PC-3 (cell line): ENCODE measurements at places on chromosomes 6 and 20. TPM values are rescaled to one million over a fixed set of nuclear protein-coding genes. Genes with fewer than 3 reads are reported as not detected.

Gene NKAPL
- total RNA-seq = not detected in 2 replicates

DNA sequence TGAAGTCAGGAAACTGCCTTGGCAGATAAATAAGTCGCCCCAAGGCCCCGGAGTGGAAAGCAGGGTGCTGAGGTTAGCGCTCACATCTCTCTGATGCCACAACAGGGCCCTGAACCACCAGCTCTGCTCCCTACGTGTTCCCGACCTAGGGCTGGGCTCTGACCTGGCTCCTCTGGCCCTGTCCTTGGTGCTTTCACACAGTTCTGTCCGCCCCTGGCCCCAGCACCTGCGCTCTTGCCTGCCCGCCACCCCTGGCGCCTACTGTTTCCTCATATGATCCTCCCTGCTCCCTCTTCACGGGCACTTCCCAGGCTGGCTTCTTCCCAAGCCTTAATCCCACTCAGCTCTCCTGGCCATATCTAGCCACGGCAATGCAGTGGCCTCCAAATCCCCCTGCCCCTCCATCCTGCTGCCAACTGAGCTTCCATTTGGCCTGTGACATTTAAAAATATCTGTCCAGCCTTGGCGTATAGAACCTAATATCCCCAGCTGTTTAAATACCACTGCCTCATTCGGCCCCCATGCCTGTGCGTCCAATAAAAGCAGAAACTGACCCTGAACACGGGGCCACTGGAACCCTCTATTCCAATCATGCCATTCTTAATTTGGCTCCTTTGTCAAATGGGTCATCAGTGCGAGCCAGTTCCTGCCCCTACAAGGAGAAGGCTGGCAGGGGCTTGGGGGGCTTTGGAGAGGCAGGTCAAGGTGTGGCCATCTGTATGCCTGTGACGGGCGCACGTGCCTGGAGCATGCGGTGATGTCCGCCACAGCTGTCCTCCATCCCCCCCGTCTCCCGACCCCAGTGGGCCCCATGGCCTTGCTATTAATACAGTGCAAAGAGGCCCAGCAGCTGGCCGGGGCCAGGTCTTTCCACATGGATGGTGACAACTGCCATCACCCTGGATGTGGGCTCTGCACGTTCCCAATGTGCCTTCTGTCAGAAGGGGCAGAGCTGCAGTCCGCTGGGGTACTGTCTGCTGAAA is 27.7 kb downstream of the GNAS-AS1 start:
- DNase-seq = no peak

GRCh38 chr6:131683479-131683878 is 17.7 kb downstream of the OR2A4 start:
- DNase-seq = peak; percentile 16

GRCh38 chr6:138484018-138484731 is 15.1 kb downstream of the NHSL1 start:
- DNase-seq = no peak

GRCh38 chr20:3846378-3846739 is 275 bp upstream of the MAVS start:
- no peak for DNase-seq
